GM23338 (cell line): ENCODE measurements at places on chromosomes 6 and 20. TPM values are rescaled to one million over a fixed set of nuclear protein-coding genes. Genes with fewer than 3 reads are reported as not detected.

DNA sequence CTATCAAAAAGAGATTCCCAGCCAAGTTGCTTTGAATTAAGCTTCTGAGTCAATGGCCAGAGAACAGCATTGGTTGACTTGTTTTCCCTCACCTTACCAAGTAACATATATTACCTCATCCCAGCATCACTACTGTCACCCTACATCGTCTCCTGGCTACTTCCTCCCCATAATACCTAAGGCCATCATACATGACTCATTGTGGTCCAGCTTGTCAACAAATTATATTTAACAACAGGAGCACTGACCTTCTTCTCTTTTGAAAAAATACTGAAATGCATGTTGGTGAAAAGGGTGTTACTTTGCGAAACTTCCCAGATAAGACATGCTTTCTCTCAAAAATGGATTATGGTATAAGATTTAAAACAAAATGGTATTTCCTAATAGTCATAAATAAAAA is 106.9 kb downstream of the TBX18 start:
- H3K4me3 ChIP-seq, result no peak overlapping the region
- no peak for DNase-seq
- H3K27ac ChIP-seq, result no peak overlapping the region
- H3K36me3 ChIP-seq, result no peaks in the 10 kb centered on the region

NKX2-4 gene
- 0.35 and 2.1 TPM in 2 replicates for total RNA-seq

RXRB gene
- 11.3 and 11.6 TPM in 2 replicates for total RNA-seq

DNA sequence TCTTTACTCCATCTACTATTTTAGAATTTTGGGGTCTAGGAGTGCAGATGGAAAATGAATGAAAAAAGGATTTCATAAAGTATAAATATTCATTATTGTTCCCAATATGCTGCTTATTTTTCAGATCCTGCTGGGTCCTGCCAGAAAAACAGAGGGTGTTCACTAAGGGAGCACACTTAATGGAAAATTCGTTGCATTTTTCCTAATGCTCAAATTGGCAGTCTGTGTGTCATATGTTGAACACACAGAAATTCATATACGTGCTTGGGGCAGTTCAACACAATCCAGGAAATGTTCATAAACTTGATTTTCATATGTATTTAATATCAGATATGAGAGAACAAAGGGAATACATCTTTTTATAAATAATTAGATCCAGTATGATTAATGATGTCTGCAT is 1019.4 kb downstream of the EPHA7 start:
- H3K4me3 ChIP-seq, result no peak overlapping the region
- no peaks in the 10 kb centered on the region for H3K36me3 ChIP-seq
- H3K27me3 ChIP-seq, result no peaks in the 10 kb centered on the region
- DNase-seq, result no peak
- H3K27ac ChIP-seq, result no peak overlapping the region
